Activated naive CD8-positive, alpha-beta T cell treated with anti-CD3 and anti-CD28 coated beads, Interleukin-2, amount 10 ng/mL, durations not matched to agents 7 days and 5 days (primary cell): ENCODE measurements at places on chromosomes 4 and X. TPM values are rescaled to one million over a fixed set of nuclear protein-coding genes. Genes with fewer than 3 reads are reported as not detected.

DNA sequence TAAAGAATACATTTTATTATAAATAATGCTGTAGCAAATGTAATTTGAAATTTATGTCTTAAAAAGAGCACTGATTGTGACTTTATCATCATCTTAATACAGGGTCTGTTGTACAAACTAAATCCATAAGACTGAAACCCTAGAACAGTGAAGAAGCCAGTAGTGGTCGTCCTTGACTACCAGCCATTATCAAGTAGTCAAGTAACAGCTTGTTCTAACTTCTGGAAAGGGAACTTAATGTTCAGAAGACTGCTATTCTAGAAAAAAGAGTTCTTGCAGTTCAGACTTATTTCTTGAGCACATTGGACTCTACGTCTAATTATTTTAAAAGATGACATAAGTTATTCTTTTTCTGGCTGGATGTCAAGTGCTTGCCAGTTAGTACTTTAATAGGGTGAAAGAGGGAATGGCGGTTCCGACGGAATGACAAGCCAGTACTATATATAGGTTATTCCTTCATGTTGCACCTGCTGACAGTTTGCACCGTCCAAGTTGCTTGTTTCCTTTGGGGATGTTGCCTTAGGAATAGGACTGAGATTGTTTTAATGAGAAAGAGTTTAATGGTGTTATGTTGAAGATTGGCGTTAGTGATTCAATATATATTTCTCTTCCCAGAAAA, 109.9 kb downstream of the RAPGEF2 start:
- no peak for DNase-seq

GRCh38 chr4:158428242-158428641, 93.4 kb upstream of the RXFP1 start:
- DNase-seq: no peak

PARM1 gene
- not detected for total RNA-seq

DNA sequence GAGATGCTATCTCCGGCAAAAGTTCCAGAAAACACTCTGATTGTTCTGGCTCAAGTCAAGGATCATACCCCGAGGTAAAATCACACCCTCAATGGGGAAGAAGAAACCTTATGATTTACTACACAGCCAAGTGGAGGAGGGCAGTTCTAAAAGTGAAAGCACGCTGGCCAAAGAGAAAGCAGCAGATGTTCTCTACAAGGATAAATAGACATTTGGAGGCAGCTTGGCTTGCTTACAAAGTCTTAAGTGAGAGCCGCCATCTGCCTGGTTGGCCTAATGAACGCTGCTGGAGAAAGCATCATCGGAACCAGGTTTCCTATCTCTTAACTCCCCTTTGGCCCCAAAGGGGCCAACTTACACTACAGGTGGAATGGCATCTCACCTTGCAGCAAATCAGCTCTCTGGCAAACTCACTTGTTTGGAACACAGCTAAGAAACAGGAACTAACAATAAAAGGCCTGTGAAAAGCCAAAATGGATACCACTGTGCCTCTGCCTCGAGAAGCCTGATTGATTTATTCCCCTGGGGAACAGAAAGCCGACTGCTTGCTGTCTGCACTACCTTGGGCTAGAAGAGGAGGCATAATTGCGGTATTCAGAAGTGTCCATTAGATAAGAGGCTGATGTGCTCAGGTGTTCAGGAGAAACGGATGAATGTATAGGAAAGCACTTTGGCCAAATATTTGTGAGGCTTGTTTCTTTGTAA, 22.8 kb downstream of the FRAS1 start:
- DNase-seq: no peak

DNA sequence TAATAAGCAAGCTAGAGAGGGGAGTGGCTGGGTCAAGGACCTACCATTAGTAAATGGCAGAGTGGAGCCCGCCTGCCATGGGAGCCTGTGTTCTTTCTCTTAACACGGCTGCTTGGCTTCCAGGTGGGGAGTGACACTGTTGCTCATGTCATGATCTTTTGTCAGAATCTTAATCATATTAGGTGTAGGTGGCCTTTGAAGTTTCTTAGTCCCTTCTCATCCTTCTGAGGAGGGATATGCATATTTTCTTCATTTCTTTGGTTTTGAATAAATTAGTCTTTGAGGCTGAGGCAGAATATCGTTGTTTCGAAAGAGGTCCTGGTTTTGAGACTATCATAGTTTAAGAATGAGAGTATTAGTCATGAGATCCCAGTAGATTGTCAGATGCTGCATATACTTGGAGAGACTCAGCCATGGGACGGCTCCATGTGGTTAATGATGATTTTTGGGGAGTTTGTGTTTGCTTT, 28.9 kb downstream of the SNX25 start:
- DNase-seq: no peak

DNA sequence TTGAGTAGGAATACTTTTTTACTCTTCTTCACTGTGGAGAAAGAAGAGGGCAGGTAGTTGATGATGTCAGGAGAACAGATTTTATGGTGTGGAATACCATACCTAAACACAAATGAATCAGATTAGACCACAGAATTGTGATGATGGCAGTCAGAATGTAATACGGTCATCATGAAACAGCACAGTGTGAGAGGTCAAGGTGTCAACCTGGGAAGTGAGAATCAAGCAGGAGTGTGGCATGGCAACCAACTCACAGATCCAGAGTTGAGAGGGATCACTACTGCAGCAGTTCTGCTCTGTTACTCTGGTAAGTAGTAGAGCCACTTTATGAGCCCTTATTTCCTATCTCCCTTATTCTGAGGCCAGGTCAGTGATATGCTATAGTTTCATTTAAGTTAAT, 27.7 kb downstream of the METTL14 start:
- no peak for DNase-seq

- DNase-seq: no peak
These were observed 12.0 kb downstream of the PRDM8 start for GRCh38 chr4:80209340-80209701.

GRCh38 chr4:158821228-158821971, 52.6 kb downstream of the FNIP2 start:
- no peak for DNase-seq

DNA sequence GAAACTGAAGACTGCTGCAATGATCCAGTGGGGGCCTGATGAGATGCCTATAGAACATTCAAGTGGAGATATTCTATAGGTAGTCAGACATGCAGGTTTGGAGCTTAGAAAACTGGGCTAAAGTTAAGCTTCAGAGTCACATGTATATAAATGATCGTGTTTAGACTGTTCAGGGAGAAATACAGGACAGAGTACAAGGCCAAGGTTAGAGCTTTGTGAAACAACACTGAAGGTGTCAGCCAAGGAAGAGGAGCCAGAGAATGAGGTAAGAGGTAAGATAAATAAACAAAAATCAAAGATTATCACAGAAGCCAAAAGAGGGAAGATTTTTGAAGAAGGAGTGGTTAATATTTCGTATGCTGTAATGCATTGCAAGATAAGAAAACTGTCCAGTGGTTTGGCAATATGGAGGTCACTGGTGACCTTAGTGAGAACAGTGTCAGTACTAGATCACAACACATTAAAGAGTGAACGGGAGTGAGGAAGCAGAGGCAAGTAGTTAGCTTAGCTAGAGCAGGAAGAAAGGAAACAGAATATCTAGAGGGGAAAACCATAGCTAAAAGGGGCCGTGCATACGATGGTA, 58.0 kb upstream of the KLHL13 start:
- no peak for DNase-seq

GABRQ gene
- not detected for total RNA-seq

DNA sequence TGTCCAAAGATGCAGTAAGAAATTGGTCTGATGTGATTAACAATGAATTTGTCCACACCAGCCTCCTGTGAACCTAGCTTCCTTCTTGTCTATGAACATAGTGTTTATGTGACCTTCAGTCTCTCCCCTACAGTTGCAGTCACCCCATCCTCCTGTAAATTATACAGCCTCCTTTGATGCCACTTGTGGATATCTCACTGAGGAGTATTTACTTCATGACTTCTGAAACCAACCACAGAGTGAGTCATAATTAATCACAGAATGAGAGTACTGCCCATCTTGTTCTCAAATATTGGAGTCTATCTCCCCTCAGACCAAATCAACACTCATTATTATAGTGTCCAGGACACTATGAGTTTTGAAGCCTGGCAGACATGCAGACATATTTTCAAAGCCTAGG, 27.3 kb upstream of the XAGE2 start:
- DNase-seq: no peak

NLGN4X gene
- not detected for total RNA-seq

GDPD2 gene
- not detected for total RNA-seq

DNA sequence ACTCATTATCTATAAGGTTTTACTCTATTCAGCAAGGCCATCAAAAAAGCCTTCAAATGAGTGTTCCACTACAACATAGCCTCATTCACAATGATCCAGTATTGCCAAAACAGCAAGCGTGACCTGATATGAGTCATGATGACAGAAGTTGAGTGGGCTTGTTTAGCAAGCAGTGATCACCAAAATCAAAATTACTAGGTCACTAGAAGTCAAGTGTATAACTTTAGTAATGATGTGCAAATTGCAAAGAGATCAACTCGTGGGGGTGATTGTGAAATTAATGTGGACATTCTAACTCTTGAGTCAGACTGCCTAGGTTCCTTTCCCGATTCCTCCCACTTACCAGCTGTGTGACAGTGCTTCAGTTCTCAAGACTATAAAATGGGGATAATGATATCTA, 124.5 kb downstream of the CHM start:
- no peak for DNase-seq

GRCh38 chr4:17475481-17475880, 36.4 kb downstream of the QDPR start:
- DNase-seq: no peak

GRCh38 chr4:152850377-152850776, 70.6 kb downstream of the ARFIP1 start:
- DNase-seq: no peak

GRCh38 chr4:163166041-163166579, 580 bp downstream of the NAF1 start:
- DNase-seq: peak; percentile 73
